Activated CD4-positive, CD25-positive, alpha-beta regulatory T cell treated with anti-CD3 and anti-CD28 coated beads, Interleukin-2, amount 50 U/mL, for 24 hours (primary cell): ENCODE measurements at places on chromosomes 1 and 21.

GRCh38 chr21:44984428-44984791, 44.6 kb downstream of the SLX9 start:
- no peak for ATAC-seq

DNA sequence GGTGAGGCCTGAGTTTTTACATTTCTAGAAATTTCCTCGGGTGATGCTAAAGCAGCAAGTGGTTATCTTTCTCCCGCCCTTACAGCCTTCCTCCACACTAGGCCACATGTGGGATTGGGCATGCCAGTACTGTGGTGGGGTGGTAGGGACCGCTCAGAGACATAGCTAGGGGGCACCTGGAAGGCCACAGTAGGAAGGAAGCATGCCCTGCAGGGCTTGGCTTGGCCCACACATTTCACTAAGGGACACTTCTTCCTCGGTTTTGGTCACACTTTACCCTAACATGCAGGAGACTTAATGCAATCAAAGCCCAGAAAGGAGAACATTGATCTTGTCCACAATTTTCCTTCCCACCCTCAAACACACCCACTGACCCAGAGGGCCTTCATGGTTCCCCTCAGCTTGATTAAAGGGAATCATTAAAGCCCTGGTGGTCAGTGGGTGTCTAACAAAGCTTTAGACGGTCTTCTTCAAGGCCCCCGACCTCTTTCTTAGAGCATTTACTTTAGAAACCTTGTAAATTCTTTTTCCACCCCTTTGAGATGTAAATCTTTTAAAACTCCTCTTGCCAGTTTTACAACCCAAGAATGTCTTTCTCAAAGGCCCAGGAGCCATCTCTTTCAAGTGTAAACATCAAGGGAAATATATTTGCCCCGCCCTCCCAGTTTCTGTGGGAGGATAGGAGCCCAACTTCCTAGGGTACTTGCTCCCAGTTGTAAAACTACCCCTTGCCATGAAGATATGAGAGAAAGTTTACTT, 246.4 kb upstream of the PTBP2 start:
- ATAC-seq, result no peak

DNA sequence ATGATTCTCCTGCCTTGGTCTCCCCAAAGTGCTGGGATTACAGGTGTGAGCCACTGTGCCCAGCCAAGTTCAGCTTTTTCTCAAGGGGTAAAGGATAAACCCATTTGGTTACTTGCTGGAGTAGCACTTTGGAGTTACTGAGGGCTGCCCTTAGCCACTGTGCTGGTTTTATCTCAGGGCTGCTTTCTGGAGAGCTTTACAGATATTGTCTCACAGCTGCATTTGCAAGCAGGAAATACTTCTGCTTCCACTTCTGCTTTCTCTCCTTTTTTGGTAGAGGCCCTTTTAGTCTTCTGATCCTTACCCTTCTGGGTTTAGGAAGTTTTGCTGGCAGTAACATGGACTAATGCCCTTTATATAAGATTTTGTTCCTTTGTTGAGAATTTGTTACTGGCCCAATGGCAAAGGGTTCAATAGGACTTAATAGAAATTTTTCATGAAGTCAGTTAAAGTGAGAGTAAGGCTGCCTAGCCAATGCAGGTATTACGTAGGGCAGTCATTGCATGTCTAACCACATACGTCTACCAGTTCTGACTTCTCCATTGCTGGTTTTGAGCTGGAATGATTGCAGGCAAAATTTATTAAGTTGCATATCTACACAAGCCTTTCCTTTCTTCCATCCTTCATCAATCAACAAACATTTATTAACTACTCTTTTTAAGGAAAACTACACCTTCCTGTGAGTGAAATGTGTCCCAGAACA, 24.4 kb downstream of the CAP1 start:
- no peak for ATAC-seq

- no peak for ATAC-seq
These were observed 62.6 kb downstream of the ZBTB18 start for GRCh38 chr1:244113532-244114320.

- no peak for ATAC-seq
These were observed 32.4 kb upstream of the MYSM1 start for GRCh38 chr1:58732087-58732775.

GRCh38 chr1:20431176-20431460, 54.9 kb downstream of the CAMK2N1 start:
- no peak for ATAC-seq
